ENCODE measurements at places on chromosomes 7 and 10.

GRCh38 chr7:79624336-79624735 is 170.9 kb upstream of the MAGI2 start:
- no peak for DNase-seq

- DNase-seq: no peak
These were observed 34.9 kb downstream of the PARP12 start for GRCh38 chr7:140027858-140028257.

DNA sequence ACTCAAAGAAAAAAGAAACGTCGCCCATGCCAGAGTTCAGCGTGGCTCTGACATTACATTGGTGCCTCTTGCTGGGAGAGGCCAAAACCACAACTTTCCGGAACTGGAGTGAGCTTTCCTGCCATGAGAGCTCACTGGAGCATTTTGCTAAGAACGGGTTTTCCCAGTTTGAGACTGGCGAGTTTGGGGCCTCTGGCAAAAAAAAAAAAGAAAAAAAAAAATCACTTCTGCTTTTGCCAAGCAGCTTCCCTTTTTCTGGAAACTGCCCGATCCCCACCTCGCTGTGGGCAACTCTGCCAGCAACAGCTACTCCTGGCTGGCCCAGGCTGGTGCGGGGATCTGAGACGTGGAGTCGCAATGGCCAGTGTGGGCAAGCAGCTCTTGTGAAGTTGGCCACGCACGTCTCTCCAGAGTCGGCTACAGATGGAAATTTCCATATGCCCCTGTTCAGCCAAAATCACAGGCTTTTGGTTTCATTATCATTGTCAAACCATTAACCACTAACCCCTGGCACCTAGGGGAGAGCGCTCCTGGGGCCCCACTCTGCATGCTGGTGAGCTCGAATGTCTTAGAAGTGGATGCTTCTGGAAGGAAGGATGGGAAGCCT is 25.7 kb downstream of the PRKAG2 start:
- DNase-seq: no peak

DNA sequence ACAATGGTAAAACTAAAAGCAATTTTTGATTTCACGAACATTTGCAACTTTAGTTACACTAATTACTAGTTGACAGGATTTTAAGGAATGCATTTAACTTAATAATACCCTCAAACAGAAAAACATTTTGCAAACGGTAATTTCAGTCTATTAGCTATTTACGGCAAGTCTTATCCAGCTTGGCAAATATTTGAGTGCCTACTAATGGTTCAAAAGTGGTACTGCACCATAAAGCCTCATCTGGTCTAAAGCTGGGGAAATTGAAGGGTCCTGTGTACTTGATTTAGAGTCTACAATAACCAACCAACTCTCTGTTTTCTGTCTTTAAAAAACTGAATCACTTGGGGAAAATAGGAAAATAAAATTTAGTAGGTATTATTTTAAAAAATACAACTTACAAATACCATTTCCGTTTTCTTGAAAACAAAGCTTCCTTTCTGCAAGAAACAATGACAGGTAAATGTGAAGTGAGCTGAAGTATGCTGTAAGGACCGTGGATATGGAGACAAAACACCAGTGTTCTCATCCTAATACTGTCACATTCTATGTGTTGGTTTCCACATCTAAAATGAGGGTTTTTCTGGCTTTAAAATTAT is 142.3 kb downstream of the VPS50 start:
- peak; percentile 18 for DNase-seq

DNA sequence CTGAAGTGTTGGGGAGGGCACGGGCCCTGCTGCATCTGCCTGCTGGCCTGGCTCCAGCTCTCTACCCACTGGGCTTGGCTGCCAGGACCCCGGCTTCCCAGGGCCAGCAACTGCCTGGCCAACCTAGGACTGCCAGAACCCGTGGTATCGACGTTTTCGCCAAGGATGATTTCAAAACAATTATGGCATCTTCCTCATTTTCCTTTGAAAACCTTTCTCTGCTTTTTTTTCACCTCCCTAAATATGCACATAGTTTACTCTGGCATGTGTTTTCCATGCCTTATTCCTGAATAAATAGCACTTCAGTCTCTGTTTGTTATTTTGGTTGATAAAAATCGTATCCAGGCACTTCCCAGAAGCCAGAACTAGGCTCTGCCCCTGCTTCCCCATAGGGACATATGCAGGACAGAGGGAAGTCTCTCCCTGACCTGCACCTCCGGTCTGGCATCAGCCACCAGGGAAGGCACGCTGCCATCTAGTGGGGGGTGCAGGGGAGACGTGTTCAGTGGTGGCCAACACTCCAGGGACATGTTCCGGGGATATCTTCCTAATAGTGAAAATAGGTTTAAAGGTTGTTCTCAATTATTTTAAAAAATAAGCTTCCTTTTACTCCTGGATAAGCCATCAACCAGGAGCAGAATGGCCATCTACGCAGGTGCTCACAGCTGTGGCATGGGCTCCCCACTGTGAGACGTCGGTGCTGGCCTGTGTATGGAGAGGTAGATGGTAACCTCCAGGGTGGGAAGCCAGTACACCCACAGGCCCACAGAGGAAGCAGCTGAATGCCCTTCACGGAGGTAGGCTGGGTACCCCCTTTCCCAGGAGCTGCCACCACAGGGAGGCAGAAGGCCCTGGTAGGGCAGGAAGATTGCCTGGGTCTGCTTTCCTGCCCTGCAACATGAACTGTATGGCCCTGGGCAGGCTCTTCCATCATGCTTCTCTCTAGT is 30.7 kb upstream of the ANTXRL start:
- DNase-seq: no peak

GRCh38 chr10:71241830-71242621 is 29.7 kb downstream of the UNC5B start:
- no peak for DNase-seq

DNA sequence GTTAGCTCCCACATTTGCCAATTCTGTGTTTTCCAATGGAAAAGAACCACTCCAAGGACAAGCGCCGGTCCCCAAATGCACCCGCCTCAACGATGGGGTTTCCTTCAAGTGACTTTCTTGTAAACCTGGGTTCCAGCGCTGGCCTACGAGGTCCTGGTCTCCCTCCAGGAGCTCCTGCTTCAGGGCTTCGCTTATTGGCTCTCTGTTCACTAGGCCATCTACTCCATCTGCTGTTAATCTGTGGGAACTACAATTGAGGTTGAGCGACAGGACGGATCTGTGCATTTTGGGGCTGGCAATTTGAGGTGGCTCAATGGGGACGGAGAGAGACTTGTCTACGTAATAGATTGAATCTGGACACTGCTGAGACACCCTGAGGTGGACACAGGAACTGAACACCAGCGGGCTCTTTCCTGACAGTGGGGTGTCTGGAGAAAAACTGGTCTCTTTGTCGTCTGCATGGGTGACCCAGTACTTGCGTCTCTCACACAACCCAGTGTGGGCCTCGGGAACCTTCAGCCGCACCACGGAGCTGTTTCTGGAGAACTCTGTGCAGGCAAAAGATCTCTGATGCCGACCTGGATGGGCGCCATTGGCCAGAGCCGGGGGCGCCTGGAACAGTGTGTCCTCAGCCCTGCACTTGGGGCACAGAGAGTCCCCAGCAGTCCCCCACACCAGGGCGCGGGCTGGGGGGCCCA is 115.9 kb upstream of the ADAM12 start:
- DNase-seq: peak; percentile 16

- no peak for DNase-seq
These were observed 72.8 kb downstream of the INSYN2A start for GRCh38 chr10:127123626-127124025.

GRCh38 chr10:99008054-99008453 is 227.6 kb downstream of the HPSE2 start:
- DNase-seq: no peak

DNA sequence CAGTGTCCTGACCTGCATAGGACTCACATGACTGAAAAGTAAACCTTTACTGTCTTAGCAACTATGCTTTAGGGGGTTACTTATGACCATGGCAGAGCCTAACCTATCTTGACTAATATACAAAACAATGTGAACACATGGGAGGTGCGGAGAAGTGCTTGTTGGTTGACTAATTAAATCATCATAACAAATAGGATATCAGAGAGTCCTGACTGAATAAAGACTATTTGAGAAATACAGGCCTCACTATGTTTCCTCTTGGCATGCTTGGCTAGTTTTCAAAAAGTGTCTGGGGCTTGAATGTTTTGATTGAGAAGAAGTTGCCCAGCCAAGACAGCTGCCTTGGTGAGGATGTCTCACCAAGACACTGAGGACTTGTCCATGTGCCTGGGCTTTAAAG is 104.4 kb upstream of the PHYHIPL start:
- no peak for DNase-seq

DNA sequence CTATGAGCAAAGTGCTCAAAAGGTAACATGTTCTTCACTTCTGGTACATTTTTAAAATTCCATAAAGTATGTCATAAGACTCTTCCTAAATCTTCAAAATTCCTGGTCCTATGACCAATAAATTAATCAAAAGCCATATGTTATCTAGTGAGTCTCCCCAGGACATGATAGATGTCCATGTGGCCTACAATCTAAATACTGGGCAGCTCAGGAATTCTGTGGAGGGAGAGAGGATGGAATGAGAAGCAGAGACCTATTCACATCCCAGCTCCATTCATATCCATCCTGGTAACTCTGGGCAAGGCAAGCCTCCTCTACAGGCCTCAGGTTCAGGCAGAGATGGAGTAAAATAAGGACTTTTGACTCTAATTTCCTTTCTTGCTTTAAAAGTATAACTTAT is 224.8 kb downstream of the MTERF1 start:
- no peak for DNase-seq

DNA sequence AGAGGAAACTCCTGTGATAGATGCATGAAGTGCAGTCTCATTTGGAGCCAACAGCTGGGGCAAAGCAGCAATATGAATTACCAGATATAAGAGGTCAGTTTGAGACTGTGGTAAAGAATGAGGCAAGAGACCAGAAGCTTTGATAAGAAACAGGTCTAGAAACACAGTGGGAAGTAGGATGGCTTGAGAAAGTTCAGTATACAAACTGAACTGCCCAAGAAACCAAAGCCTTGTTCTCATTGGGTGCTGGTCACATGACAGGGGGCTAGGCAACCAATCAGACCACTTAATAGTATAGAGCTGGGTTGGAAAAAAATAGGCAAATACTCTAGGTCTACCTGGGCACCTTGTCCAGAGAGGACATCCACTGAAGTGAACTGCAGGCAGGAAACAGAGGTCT is 46.2 kb upstream of the PLCE1 start:
- DNase-seq: no peak

GRCh38 chr7:46484906-46485305 is 563.8 kb upstream of the IGFBP3 start:
- no peak for DNase-seq

GRCh38 chr10:124065382-124066125 is 27.8 kb downstream of the CHST15 start:
- DNase-seq: no peak

Measured in glomerular endothelial cell (primary cell).